Sigmoid colon (tissue), 7 donors: ENCODE measurements at places on chromosomes 1 and 21. TPM values are rescaled to one million over a fixed set of nuclear protein-coding genes. Genes with fewer than 3 reads are reported as not detected.
A peak's percentile ranks its signal among the peaks of the same experiment; 100 is the strongest.

DLGAP3 gene
- 0.68 TPM for total RNA-seq

SMCP gene
- total RNA-seq = not detected

- DNase-seq = no peak
Measured at GRCh38 chr21:25441835-25442234, 165.4 kb downstream of the MRPL39 start.

DNA sequence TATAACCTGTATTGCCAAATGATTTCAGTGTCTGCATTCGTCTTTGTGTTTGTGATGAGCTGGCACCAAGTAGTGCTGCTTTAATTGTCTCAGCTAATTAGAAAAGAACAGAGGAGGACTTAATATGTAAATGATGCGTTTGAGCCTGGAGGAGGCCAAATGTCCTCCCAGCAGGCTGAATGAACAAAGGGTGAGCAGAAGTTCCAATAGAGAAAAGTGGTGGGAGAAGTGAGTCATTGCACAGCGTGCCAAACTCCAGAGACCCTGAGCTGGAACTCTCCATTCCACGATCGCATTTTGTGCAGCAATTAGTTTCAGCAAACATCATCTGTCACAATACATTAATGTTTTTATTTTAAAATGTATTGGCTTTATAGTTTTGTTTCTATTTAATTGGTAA, 17.9 kb downstream of the ETV3L start:
- no peak for DNase-seq

DNA sequence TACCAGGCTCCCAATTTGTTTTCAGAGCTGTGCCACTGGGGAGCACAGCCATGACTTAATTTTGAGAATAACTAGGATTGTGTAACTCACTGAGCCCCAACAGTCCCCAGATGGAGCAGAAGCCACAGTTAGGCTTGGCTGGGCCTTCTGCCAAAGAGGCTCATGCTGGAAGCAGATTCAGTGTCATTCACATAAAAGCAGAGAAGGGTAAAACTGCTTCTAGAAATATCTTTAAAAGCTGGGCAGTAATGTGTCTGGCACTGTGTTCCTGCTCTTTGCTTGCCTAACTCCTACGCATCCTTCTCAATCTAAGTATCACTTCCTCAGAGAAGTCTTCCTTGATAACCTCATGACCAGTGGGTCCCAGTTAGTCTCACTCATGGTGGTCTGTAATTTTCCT, 20.3 kb downstream of the STK40 start:
- peak; percentile 88 for DNase-seq

- DNase-seq = no peak
Measured at GRCh38 chr1:5311634-5312292, 657.4 kb downstream of the AJAP1 start.

DNA sequence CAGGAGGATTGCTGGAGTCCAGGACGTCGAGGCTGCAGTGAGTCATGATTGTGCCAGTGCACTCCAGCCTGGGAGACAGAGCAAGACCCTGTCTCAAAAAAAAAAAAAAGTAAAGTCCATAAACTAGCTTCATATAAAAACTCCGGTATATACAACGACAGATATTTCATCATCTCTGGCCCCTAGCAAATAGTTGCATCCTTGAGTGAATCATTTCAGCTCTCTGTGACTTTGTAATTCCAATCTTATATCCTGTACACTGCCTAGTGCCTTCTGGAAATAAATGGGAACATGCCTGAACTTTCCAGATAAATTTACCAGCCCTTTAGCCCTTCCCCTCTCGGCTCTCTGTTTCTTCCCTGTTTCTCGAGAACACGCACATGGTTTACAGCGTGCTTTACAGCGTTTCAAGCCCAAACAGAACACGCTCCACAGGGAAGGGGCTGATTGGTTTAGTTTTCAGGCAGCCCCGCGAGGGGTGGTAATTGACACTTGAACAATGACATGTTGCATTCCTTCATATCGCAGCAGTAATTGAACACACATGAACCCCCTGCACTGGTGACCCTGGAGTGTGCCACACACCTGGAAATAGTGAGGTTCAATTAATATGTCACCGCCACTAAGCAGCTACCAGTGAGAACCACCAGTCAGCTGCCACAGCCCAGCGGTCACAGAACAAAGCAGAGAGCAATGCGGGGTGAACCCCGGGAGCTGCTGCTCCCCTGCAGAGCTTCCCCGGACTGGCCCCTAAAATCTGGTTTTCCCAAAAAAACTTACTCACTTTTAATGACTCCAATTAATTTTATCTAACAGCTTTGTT, 35.7 kb upstream of the SIM2 start:
- DNase-seq = no peak

DNA sequence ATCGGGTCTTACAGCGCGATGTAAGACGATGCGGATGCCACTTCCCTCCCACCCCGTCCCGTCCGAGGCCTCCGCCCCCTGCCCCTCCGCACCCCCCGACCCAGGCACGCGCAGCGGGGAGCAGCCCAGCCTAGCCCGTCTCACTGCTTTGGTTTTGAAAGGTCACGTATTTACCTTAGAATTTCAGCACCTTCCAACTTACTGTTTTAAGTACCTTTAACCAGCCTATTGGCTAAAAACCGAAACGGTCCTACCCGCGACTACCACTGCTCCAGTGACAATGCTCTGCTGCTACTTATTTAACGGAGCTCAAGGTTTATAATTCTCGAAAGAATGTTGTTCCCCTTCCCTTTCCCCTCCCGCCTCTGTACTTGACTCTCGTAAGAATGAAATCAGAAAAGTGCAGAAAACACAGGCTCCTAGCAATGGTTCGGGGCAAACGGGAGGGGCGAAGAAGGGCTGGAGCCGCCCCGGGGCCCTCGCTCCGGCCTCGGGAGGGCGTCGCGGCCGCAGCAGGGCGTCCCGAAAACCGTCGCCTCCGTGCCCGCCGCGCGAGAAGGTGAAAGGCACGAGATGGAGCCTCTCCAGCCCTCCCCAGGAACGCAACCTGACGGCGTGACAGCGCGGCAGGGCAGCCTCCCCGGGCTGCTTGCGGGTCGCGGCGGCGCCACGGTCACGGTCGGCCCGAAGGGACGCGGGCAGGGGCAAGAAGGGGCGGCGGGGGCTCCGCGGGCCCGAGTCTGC, 667 bp downstream of the TMEM50B start:
- DNase-seq = no peak

GRCh38 chr1:49298304-49298703, 521.6 kb upstream of the BEND5 start:
- no peak for DNase-seq

DNA sequence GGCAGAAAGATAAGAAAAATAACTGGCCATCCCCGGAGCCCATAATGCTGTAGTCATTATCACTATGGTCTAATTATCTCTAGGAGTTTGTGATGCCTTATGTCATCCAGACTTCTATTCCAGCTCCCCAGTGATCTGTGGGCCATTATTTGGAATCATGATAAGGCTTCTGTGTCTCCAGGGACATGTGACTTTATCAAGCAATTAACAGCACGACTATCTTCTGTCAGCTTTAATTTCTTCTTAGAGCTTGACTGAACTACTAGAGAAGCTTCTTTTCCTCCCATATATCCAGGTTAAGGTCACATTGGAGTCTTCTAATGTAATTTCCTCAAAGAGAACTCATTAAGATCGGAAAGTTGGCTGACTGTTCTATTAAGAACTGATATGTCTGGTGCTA, 100.4 kb downstream of the LHX8 start:
- no peak for DNase-seq

DNA sequence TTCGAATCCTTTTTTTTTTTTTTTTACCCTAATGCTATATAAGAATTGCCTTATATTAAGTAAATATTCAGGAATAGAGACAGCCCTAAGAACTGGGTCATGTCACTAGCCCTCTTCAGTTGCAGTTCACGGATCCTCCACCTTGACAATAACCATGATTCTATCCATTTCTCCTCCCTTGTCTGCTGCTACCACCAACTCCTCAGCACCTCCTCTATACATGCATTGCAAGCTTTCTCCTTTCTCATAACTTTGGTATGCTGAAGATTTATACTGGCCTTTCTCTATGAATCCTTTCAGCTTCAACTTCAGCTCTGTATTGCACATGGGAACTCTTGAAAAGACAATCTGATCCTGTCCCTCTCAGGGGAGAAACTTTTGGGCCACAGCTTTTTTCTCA, 14.3 kb upstream of the DR1 start:
- no peak for DNase-seq

- DNase-seq = no peak
Measured at GRCh38 chr1:54498383-54499096, 49.5 kb upstream of the ACOT11 start.

DNA sequence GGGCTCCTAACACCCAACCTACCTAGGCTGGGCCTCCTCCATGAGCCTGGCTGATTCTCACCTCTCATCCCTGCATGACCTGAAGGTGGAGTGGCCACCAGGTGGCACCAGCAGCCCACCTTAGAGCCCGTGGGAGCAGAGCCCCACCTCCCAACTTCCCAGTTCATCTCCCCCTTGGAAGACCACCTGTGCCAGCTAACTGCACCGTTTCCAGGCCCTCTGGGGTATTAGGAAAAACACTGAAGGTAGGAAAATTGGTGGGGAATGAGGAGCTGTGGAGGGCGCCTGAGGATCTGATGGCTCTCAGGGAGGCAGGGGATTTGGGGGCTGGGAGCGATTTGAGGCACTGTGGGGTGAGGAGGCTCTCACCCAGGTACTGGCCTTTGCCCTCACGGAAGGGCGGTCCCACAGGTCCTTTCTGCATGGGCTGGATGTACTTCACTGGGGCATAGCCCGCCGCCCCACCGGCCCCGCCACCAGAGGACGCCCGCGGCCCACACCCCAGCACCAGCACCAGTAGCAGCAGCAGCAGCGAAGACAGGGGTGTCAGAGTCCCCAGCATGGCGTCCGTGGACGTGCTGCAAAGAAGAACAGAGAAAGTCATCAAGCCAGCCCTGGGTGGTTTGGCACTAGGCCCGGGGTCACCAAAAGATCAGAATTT, 11.1 kb downstream of the ADPRS start:
- peak; percentile 86 for DNase-seq

- no peak for DNase-seq
Measured at GRCh38 chr1:76824106-76824505, 43.2 kb upstream of the ST6GALNAC5 start.

DNA sequence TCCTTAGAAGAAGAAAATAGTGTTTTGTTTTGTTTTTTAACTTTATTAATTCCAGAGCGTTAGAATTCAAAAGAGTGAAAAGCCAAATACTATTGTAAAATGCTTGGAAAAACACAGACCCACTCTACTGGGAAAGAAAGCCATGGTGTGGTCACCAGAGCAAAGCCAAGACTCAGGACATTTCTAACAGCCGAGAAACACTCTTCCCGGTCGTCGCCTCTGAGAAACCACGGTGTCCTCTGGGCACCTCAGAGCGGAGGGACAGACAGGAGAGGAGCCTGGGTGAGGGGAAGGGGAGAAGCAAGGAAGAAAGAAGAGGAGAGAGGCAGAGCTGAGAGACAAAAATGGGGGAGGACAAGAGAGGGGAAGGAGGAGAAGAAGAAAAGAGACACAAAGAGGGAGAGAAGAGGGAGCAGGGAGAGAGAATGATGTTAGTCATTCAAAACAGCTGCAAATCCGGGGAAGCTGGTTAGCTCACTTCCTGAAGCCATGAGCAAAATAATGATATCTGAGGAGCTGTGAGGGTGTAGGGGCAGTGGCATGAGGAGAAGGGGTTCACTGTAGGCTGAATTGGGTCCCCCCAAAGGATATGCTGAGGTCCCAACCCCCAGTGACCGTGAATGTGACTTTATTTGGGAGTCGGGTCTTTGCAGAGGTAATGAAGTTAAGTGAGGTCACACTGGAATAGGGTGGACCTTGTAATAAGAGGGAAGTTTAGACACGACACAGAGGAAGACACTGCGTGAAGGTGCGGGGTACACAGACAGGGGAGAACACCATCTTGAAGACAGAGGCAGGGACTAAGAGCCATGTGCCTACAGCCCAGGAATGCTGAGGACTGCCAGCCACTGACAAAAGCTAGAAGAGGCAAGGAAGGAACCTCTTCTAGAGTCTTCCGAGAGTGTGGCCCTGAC, 58.2 kb upstream of the DMRTB1 start:
- peak; percentile 20 for DNase-seq

DNA sequence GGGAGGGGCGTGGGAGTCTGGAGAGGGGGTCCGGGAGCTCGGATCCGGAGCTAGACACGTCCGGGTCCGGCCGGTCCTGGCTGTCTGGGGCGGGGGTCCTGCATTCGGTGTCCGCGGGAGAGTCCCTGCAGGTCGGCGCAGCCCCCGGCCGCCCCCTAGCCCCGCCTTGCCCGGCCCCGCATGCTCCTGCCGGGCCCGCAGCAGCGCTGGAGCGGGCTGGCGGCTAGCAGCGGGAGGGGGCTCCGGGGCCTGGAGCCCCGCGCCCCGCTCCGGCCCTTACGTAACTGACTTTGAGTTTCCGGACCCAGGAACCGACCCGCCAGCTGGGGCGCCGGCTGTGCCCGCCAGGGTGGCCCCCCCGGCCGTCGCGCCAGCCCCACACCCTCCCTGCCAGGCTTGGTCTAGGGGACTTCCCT, 26.9 kb upstream of the EPB41 start:
- DNase-seq = no peak

DNA sequence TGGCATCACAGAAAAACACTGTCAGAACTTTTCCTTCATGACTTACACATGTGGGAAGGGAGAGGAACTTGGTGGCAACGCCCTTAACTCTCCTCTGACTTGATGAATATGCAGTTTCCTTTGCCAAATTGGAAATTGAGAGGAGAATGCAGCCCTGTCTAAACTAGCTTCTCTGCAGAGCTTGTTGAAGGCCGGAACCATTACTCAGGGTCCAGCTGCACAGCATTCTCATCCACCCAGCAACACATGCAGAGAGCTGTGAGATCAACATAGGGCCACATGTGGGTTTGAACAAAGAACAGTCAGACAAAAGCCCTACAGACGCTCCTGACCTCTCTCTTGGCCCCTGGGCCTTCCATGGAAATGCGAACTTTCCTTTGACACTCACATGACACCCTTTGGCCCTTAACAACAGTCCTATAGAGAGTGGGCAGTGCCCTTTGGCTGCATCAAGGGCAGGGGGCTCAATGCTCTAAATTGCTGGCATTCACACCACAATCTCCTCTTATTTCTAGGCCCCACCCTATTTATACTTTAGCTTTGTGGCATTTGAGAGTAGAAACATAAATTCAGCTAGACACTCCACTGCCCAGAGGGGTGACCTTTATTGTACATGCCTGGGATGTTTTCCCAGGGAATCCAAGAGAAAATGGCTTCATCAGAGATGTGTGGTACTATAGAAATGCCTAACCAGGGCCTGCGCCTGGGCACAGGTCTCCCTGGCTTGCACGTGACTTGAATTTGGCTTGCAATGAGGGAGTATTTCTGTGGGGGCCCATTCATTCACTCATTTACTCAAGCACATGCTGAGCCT, 64.4 kb downstream of the CDC7 start:
- DNase-seq = no peak
